ENCODE measurements at places on chromosomes 11 and 22.

DNA sequence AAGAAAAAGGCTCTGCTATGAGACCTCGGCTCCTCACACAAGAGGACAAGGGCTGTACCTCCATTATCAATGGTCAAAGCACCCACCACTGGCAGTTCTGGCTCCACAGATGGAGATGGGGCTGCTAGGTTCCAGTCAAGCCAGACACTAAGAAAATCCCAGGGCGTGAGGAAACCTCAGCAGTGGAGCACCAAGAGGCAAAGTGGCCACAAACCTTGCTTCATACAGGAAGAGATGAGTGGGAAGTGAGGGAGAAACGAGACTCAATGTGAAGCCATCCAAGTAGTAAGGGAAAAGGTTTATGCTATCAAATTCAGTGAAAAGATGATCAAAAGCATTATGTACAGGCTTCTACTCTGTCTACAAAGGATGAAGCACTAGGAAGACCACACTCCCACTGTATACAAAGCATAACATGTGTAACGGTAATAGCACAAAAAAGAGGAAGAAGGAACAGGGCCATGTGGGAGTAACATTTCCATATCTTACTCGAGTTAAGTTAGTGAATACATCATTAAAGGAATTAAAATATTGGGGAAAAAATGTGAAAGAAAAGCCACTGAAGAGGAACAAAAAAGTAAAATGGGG is 27.0 kb downstream of the POLDIP3 start:
- DNase-seq: no peak

DNA sequence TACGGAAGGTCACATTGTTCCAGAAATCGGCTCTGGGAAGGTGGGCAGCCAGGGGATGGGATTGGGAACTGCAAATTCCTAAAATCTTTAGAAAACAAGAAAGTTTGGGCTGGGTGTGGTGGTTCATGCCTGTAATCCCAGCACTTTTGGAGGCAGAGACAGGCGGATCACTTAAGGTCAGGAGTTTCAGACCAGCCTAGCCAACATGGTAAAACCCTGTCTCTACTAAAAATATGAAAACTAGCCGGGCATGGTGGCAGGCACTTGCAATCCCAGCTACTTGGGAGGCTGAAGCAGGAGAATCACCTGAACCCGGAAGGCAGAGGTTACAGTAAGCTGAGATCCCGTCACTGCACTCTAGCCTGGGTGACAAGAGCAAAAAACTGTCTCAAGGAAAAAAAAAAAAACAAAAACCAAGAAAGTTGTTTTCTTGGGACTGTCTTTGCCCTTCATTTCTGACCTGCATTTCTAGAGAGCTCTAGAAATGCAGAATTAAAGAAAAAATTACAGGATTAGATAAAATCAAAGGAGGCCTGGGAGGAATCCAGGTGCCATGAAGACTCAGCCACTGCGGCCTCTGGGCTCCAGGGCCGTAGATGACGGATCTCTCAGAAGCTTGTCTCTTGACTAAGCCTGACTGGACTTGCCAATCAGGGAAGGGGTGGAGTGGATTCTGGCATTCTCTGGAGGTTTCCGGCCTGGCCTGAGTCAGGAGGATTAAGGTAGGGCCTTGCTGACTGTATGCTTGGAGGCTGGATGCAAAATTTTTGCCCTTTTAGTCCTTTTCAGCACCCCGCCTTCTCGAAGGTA is 5.3 kb upstream of the MALAT1 start:
- DNase-seq: peak; percentile 80

DNA sequence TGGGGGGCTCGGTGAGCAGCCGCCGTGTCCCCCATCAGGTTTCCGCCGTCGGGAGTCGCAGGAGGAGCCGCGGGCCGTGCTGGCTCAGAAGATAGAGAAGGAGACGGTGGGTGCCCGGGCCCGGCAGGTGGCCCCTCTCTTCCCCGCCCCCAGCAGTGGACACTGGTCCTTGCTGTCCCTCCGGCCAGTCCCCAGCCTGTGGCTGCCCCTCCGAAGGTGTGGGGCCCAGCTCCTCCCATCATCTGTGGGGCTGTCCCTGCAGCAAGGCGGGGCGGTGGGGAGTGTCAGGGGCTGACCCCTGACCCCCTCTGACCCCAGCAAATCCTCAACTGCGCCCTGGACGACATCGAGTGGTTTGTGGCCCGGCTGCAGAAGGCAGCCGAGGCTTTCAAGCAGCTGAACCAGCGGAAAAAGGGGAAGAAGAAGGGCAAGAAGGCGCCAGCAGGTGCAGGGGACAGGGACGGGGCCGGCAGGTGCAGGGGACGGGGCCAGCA is 15.3 kb downstream of the EPS8L2 start:
- no peak for DNase-seq

DNA sequence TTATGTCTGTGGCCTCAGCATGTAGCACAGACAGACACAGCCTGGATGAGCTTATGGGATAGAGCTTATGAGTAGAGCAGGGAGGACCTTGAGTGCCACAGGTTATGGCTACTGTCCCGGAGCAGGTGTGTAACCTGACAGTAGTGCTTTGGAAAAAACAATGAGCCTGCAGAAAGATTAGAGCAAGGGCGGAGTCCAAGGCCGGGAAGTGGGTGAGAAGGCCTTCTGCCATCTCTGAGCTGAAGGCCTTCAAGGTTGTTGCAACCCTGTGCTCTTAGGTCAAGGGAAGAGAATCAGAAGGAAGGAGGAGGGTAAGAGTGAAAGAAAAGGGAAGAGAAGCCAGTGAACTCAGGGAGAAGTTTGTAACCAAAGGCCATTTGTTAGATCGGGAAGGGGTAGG is 3.9 kb upstream of the TAGLN start:
- no peak for DNase-seq

All from HepG2 (cell line).